PC-9 (cell line): ENCODE measurements at places on chromosomes 1 and 21. TPM values are rescaled to one million over a fixed set of nuclear protein-coding genes. Genes with fewer than 3 reads are reported as not detected.

Gene GRHL3
- 1.1 and 1.7 TPM in 2 replicates for total RNA-seq

Gene CLDN14
- not detected in 2 replicates for total RNA-seq

Gene PLEKHN1
- 9.1 and 11.9 TPM in 2 replicates for total RNA-seq

DNA sequence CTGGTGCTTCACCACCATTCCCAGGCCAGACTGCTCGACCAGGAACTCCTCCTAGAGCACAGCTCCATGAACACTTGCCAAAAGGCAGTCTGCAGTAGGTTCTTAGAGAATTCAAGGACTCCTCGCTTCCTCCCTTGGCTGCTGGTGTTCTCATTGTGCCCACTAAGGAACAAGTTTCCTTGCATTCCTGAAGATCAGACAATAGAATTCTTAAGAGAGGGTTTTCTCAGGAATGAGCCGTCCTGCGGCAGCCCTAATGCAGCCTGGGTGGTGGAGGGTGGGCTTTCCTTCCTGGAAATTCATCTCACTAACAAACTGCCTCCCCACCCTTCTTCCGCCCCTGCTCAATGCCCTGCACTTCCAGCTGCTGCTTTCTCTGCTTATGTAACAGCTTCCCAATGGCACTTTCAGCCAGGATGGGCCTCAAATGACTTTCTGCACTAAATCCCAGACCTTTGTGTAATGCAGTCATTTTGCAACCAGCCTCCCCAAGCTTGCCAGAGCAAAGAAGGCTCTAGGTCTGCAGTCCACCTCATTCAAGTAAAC is 287.9 kb downstream of the PLPP3 start:
- DNase-seq = no peak

- DNase-seq = no peak
Observed at GRCh38 chr1:232223183-232223708, 406.7 kb downstream of the SIPA1L2 start.

DNA sequence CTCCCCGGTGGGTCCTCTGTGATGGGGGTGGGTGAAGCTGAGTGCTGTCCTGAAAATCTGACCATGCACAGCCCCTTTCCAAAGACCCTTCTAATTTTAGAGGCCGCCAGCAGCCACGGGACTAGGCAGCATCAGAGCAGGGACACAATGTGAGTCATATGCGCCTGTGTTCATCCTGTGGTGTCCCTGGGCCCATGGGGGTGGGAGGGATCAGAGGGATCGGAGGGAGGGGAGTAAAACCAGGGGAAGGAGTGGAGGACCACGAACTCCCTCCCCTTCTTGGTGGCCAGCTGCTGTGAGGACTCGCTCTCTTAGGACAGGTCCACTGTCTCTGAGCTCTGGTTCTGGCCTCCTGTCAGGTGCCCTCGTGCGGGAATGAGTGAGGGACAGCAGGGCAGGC is 61.5 kb downstream of the ADARB1 start:
- DNase-seq = no peak

DNA sequence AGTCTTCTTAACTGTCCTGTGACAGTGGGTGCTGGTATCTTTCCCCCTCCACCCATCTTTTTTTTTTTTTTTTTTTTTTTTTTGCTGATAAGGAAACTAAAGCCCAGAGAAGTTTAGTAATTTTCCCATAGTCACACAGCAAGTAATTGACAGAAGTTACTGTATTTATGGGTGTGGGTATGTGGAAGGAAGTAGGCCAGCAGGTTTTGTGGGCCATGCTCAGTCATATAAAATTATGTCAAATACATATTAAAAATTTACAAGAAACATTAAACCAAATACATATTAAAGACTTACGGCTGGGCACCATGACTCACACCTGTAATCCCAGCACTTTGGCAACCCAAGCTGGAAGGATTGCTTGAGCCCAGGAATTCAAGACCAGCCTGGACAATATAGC is 51.5 kb downstream of the KAZN start:
- DNase-seq = no peak

- no peak for DNase-seq
Observed at GRCh38 chr1:15289251-15289651, 42.2 kb downstream of the FHAD1 start.

GRCh38 chr1:228177721-228178710 is 12.4 kb downstream of the IBA57 start:
- DNase-seq = no peak

- no peak for DNase-seq
Observed at GRCh38 chr1:59352065-59352464, 55.2 kb downstream of the FGGY start.

DNA sequence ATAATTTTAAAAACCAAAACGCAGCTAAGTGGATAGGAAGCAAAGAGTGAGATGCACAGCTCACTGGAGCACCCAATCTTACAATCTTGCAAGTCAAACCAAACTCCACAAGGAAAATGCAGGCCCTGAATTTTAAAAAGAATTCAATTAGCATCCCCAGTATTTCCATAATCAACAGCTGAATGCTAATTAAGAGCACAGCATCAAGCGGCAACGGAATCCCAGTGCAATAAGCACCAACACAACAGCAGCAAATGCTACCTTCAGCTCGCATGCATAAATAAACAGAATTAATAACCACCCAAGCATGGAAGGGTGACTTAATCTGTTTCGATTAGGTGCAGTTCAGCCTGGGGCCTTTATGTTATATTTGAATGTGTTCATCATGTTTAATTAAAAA is 142.9 kb downstream of the SLC45A1 start:
- DNase-seq = no peak

DNA sequence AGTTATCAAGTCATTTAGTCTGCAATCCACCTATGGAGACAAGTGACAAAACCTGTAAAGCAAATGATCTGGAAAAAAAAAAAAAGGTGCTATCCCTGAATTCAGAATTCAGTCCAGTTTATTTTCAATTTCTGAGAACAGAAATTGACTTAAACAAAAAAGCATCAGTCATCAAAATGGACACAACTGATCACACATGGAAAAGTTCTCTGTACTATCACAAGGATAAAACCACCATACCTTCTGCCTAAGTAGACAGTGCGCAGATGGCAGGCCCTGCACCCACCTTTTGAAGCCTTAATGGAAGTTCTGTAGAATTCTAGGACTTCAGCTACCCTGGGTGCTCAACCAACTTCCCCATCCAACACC is 3.5 kb downstream of the PABPC4 start:
- DNase-seq = no peak

DNA sequence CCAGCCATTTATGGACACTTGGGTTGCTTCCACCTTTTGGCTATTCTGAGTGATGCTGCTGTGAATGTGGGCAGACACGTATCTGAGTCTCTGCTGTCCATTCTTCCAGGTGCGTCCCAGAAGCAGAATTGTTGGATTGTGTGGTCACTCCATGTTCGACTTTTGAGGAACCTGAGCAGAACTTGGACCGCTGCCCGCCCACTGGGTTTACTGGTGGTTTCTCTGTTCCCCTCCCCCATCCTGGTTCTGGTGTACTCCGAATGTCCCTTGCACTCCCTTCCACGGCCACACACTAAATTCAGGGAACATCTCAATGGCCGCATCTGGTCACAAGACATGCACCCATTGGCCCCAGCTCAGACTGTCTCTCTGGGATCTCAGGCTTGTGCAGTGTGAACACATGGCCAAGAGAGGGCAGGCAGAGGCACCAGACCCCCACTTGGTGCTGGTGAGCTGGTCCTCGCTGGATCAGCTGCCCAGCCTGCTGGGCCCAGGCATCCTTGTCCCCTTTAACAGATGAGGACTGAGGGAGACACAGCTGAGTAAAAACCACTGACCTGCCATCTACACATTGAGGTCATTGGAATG is 565.1 kb downstream of the NPHP4 start:
- DNase-seq = no peak

DNA sequence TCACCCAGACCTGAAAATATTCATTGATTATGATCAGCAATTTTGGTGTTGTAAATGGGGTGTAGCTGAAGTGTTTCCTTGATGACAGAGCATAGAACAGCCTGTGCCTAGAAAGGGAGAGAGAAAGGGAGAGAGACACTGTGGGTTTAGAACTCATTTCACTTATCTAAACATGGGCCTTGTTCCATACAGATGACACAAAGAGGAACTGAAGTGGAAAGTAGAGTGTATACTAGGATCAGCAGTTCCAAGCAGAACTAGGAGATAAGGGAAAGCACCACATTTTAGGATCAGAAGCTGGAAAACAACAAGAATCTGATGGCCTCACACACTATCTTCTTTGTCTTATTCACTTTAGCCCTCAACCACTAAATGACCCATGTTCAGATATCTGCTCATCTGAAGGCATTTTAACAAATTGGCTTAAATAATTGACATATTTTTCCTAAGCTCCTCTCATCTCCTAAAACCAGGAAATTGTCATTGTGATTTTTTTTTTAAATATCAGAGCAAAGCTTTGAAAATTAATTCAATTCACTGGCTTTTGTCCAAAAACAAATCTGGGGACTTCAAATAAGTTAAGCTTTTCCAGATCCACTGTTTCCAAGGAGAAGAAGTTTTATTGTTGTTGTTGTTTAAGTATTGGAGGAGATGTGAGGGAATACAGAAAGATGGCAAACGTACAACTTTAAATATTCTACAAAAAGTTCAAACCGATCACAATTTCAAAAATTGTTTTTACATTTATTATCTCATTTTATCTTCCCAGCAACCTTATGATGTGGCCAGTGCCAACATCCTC is 103.8 kb downstream of the LYPLAL1 start:
- DNase-seq = no peak

- no peak for DNase-seq
Observed at GRCh38 chr1:116425987-116426386, 52.9 kb downstream of the ATP1A1 start.

DNA sequence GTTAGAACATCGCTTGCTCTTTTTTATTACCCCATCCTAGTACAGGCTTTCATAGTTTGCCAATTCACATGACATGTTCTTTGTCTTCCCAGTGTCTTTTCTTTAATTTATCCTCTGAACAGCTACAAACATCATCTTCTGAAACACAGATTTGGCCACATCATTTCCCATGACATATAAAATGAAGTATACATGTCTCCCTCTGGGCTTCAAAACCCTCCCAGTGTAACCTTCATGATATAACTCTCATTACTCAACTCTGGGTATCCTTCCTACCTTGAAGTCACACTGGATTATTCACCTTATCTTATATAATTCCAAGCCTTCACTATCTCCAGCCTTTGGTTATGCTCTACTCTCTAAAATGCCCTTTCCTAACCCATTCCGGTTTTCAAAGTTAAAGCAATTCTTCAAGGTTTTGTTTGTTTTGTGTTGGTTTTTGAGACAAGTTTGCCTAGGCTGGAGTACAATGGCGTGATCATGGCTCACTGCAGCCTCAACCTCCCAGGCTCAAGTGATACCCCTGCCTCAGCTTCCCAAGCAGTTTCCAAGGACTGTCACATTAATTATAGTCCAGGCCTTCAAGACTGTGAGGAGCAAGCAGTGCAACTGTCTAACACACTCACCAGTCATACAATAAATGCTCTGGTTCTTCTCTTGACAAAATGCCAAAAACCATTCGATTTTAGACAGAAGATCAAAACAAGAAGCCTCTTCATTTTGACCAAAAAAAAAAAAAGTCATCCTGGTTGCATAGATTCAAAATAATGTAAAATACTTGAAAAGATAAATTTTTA is 5.8 kb downstream of the RGS1 start:
- DNase-seq = no peak
